Subcutaneous adipose tissue (tissue), 4 donors: ENCODE measurements at places on chromosomes 1 and 21. TPM values are rescaled to one million over a fixed set of nuclear protein-coding genes. Genes with fewer than 3 reads are reported as not detected.

Gene PRR9
- not detected for total RNA-seq

Gene COL8A2
- total RNA-seq, result 1.1 TPM

Gene RHEX
- total RNA-seq, result 5.1 TPM

Gene RGS16
- total RNA-seq, result 0.75 TPM

Gene VWA1
- total RNA-seq, result 21.3 TPM

Gene KRTAP24-1
- not detected for total RNA-seq

Gene GBP1
- 20.5 TPM for total RNA-seq

Gene LEMD1
- not detected for total RNA-seq

Gene AHDC1
- 3.5 TPM for total RNA-seq

Gene CD34
- 71.4 TPM for total RNA-seq

Gene AIM2
- not detected for total RNA-seq

Gene KIF26B
- under 0.01 TPM for total RNA-seq

Gene UTS2
- 3.1 TPM for total RNA-seq

Gene SLC2A5
- 1.9 TPM for total RNA-seq

Gene UBAP2L
- total RNA-seq, result 58.8 TPM

Gene MMP23B
- total RNA-seq, result 9.2 TPM

Gene RORC
- total RNA-seq, result 2.2 TPM

Gene CNN3
- 134 TPM for total RNA-seq

Gene CTSS
- total RNA-seq, result 903 TPM

Gene CELA2A
- total RNA-seq, result not detected

Gene MTFR1L
- total RNA-seq, result 53.6 TPM

Gene SPATA6
- total RNA-seq, result 20.7 TPM

Gene ELAVL4
- total RNA-seq, result 0.34 TPM

Gene TRIM17
- total RNA-seq, result not detected

Gene POU2F1
- 23.5 TPM for total RNA-seq

Gene S100A7A
- not detected for total RNA-seq

Gene BLACAT1
- total RNA-seq, result not detected

Gene HRNR
- total RNA-seq, result not detected

Gene CELA3A
- total RNA-seq, result not detected

Gene NUAK2
- total RNA-seq, result 1.7 TPM

Gene PRMT2
- total RNA-seq, result 93.8 TPM

Gene TLCD4
- 20.9 TPM for total RNA-seq

Gene NDUFS5
- total RNA-seq, result 476 TPM

Gene PLA2G2C
- total RNA-seq, result not detected

Gene GSTM5
- 2.8 TPM for total RNA-seq

Gene ALPL
- total RNA-seq, result 17.7 TPM

Gene TNFRSF8
- total RNA-seq, result 7.2 TPM

Gene KIAA1614
- total RNA-seq, result 10.3 TPM

Gene USH2A
- total RNA-seq, result not detected

Gene VSIG8
- total RNA-seq, result not detected

Gene RIT1
- total RNA-seq, result 40.1 TPM
